ENCODE measurements at places on chromosomes 5 and 9. TPM values are rescaled to one million over a fixed set of nuclear protein-coding genes. Genes with fewer than 3 reads are reported as not detected.
A peak's percentile ranks its signal among the peaks of the same experiment; 100 is the strongest.

- DNase-seq: no peak
These were observed 26.7 kb upstream of the FSD1L start for GRCh38 chr9:105421154-105421553.

DNA sequence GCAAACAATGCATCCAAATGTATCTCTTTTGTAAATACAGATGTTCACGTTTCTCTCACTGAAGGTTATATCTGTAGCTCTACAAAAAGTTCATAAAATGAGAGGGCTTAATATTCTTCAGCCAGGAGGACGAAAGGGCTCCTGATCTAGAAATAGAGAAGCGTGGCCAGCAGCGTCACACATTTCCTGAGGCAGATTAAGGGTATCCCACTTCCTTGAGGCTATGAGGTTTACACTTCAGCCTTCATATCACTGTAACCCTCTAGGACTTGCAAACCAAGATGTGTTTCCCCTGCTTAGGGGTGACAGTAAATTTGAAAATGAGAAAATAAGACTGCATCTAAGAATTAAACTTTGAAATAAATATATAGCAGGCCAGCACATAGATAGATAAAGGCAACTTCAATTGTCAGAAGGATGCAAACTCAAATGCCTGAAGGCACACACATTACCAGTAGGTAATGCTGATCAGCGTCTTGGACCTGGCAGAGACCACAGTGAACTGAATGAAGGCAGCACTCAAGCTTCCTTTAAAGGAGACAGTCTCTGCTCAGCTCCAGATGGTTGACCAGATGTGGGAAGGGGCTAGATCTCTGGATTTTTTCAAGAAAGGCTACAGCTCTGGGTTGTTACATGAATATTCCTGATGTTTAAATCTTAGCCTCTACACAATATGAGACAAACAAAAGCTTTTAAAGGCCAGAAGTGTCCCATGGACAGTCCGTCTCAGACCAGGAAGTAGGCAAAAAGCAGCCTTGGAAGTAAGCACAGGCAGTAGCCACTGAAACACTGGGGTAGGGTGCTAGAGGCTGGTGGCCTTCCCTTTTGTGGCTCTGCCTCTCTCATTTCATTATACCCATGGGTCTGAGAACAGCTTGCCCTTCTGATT is 197.7 kb downstream of the MCTP1 start:
- no peak for DNase-seq

Gene LOX
- total RNA-seq: 0.04 TPM

DNA sequence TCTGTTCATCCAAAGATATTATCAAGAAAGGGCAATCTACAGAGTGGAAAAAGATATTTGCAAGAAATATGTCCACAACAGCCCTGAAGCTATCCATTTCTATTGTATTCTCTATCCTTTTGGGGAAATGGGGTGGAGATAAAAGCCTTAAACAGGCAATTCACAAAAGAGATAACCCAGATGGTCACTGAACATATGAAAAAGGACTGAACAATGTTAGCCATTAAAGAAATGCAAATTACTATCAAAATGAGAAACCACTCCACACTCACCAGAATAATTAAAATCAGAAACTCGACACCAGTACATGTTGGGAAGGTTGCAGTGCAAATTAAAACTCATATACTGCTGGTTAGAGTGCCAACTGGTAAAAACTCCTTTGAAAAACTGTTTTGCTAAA is 955.2 kb upstream of the DMAC1 start:
- no peak for DNase-seq

DNA sequence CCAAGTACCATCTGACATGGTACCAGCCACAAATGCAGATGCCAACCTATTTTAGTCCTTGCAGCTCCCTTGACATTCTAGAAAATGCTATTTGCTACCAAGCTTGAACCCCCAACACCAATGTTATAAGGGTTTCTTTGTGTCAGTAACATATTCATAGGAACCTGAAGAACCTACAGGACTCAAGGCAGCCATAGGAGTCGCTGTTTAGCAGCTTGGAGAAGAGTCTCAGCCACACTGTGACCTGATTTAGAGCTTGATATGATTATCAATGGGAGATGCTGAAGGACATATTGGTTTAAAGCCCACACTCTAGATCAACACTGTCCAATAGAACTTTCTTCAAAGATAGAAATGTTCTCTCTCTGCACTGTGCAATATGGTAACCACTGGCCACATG is 6.4 kb upstream of the ZFR start:
- no peak for DNase-seq

- peak; percentile 27 for DNase-seq
These were observed 43.3 kb downstream of the ANKRD33B start for GRCh38 chr5:10607023-10607665.

GRCh38 chr5:80150731-80151130 is 105.1 kb downstream of the SERINC5 start:
- peak; percentile 42 for DNase-seq
